Activated T-helper 1 cell treated with anti-CD3 and anti-CD28 coated beads, Interleukin-2, amount 50 U/mL, for 16 hours (primary cell): ENCODE measurements at places on chromosomes 7 and 10.

GRCh38 chr7:132403465-132404110 is 172.7 kb downstream of the PLXNA4 start:
- no peak for DNase-seq

DNA sequence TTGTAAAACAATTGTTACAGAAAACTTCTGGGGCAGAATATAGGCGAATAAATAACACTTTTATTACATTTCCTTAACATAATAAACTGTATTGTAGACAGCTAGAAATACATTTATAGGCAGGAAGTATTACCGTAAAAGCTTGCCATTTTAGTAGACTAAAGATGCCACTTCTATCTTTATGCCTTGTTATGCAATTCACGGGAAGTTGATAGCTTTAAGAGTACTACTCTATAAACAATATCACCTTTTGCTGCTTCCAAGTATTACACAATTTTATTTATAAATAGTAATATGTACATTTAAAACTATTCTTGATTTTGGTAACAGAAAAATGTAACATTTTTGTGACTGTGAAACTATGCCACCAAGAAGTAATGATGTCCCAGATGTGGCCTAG is 37.9 kb downstream of the PALS2 start:
- DNase-seq, result no peak

- DNase-seq, result no peak
Measured at GRCh38 chr10:52308251-52309031, 5.6 kb upstream of the DKK1 start.

DNA sequence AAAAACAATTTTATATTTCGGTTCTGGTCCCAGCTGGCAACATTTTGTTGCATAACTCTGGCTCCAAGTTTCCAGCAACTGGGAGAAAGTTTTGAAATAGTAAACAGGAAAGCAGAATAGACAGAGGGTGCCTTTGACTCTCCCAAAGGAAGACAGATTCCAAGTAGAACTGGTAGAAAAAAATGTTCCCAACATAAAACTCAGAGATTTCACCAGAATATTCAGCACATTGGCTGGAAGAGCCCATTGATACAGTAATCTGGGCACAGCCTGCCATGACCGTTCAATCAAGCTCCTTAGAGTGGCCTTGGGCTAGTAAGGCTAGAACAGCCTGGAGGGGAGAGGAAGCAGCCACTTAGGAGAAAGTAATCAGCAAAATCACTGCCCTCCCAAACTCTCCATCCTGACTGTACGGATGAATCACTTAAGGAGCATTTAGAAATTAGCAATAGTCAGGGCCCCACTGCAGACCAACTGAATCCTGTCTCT is 120.4 kb downstream of the CUBN start:
- no peak for DNase-seq

GRCh38 chr7:157125376-157126223 is 13.1 kb upstream of the UBE3C start:
- DNase-seq, result no peak

GRCh38 chr10:52814506-52814905 is 41.9 kb upstream of the MBL2 start:
- DNase-seq, result no peak

GRCh38 chr10:28768227-28768626 is 90.9 kb downstream of the BAMBI start:
- no peak for DNase-seq

DNA sequence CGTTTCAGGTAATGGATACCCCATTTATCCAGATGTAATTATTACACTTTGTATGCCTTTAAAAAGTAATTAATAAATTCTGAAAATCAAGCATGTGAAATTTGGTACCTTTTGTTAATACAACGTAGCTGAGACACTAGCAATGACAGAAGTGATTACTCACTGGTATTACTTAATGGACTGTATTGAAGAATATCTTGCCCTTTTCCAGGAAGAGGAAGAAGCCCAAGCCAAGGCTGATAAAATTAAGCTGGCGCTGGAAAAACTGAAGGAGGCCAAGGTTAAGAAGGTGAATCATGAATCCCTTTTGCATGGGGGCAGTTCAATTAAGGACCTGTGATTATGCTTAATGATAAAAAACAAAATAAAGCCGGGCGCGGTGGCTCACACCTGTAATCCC is 64.8 kb downstream of the APBB1IP start:
- no peak for DNase-seq

- no peak for DNase-seq
Measured at GRCh38 chr10:109166935-109167334, 756.4 kb downstream of the XPNPEP1 start.

GRCh38 chr7:93535616-93536015 is 38.9 kb downstream of the CALCR start:
- no peak for DNase-seq

DNA sequence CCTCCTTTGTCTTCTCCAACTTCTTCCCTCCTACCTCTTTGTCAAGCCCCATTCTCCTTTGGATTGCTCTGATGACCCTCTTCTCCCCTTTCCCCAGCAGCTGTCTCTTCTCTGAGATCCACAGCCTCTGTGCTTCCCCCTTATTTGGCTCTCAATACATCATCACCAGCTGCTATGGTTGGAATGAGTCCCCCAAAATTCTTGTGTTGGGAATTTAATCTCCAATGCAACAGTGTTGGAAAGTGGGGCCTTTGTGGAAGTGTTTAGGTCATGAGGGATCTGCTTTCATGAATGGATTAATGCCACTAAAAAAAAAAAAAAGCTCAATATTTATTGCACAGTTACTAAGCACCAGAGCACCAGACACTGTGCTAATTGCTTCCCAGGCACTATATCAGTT is 39.2 kb upstream of the FRMD4A start:
- DNase-seq, result no peak

DNA sequence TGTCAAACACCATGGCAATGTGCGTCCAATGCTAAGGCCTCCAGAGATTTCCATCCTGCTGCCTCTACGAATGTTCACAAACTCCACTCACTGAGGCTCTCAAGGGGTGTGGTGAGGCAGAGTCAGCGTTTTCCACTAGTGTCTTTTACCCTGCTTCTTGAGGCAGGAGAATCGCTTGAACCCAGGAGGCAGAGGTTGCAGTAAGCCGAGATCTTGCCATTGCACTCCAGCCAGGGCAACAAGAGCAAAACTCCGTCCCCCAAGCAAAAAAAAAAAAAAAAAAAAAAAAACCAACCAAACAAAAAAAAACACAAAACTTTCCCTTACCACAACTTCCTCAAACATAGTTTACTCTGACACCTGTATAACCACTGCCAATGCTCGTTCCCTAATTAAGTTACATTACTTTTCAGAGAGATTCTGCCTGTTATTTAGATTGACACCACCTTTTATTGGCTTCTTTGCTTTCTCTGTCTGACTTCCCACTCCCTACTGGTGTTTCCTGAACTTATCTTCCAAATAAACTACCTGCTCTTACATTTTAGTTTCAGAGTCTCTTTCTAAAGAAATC is 102.1 kb upstream of the ZNF746 start:
- DNase-seq, result no peak

GRCh38 chr10:3067859-3068179 is 471 bp downstream of the PFKP start:
- no peak for DNase-seq

DNA sequence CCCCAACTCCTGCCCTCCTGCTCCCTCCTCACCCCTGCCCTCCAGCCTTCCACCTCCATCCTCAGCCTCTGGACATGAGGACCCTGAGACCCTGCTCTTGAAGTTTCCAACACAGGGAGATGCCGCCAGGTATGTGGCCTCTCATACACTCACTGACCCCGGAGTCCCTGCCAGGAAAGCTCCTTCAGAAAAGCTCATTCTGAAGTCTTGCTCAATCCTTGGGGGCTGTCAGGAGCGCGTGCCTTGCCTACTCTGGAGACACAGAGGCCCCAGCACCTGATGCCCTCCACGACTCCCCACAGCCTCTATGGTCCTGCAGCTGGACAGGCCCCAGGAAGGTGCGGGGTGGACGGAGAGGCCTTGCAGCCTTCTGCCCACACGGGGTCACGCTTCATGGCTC is 11.0 kb downstream of the NUDT1 start:
- no peak for DNase-seq

- DNase-seq, result no peak
Measured at GRCh38 chr7:5701085-5701914, 80.2 kb downstream of the RNF216 start.

DNA sequence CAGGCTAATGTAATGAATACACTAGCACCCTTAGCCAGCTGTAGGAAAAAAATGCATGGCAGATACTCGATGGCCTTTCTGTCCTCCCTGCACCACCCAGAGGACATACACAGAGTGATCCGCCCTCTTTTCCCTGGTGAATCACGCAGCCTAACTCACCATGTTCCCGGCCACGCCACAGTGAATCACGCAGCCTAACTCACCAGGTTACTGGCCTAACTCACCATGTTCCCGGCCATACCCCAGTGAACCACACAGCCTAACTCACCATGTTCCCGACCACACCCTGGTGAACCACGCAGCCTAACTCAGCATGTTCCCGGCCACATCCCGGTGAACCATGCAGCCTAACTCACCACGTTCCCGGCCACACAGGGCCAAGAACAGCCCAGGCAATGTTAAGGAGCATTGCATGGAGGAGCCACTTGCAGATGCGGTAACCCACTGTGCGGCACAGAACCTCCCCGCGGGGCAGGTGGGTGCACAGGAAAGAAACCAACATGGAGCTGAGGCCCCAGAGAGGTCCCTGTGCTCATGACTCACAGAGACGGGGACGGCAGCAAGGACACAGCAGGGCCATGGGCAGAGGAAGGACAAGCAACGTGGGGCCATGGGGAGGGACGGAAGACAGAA is 508.5 kb downstream of the DNAJB6 start:
- DNase-seq, result no peak

- no peak for DNase-seq
Measured at GRCh38 chr7:51139796-51140195, 176.8 kb downstream of the COBL start.

GRCh38 chr10:123554656-123555055 is 111.5 kb upstream of the GPR26 start:
- DNase-seq, result no peak

GRCh38 chr10:133295426-133296320 is 13.0 kb downstream of the TUBGCP2 start:
- DNase-seq, result no peak

GRCh38 chr10:133309720-133310398 is 1.1 kb downstream of the ZNF511 start:
- no peak for DNase-seq

DNA sequence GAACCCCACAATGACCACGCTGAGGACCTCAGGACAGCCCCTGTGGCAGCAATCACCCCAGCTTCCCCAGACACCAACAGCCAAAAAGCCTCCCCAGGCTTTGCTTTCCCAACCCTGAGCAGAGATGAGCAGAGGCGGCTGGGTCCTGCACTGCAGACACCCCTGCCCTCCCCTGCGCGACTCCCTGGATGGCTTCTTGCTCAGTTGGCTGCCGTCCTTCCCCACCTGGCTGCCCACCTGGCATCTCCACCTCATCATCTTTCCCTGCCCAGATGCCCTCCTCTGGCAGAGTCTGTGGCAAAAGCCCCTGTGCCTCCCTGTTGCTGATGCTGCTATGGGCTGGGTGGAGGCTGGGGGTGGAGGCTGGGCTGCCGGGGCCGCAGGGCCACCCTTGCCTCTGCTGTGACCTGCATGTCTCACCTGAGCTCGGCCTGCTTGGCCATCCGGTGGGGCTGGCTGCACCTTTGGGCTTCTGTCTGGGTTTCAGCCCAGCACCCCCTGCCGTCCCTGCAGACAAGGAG is 567.7 kb downstream of the TCERG1L start:
- no peak for DNase-seq

DNA sequence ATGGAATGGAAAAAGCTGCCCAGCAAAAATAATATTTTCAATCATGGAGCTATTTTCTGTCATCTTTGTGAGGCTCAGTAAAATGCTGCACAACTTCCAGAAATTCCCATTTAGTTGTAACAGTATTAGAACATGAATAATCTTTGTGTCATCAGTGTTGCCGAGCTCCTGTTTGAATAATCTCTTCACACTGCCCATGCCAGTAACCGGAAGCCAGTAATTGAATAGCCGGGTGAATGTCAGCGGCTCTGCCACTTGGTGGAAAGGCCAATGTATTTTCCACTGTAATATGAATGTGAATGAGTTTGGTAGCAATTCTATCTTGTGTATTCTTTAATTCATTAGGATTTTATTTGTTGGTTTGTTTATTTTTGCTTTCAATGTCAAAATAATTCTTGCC is 172.5 kb upstream of the INSYN2A start:
- no peak for DNase-seq

DNA sequence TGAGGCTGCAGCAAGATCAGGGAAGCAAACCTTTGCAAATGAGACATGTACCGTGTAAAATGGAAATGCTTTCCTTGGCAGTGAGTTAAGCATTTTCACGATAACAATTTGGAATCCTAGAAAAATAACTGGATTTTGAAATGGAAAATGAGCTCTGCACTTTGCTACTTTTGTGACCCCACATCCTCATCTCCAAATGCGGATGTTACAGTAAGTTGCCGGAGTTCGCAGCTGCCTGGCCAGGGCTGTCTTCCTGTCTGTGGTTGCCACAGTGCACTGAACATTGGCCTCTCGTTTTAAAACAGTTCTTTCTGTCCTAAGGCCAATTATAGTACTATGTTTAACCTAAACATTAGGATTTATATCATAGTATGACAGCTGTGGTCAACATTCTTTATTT is 136.2 kb upstream of the FZD8 start:
- no peak for DNase-seq

- no peak for DNase-seq
Measured at GRCh38 chr10:8023851-8024250, 30.6 kb upstream of the GATA3 start.

DNA sequence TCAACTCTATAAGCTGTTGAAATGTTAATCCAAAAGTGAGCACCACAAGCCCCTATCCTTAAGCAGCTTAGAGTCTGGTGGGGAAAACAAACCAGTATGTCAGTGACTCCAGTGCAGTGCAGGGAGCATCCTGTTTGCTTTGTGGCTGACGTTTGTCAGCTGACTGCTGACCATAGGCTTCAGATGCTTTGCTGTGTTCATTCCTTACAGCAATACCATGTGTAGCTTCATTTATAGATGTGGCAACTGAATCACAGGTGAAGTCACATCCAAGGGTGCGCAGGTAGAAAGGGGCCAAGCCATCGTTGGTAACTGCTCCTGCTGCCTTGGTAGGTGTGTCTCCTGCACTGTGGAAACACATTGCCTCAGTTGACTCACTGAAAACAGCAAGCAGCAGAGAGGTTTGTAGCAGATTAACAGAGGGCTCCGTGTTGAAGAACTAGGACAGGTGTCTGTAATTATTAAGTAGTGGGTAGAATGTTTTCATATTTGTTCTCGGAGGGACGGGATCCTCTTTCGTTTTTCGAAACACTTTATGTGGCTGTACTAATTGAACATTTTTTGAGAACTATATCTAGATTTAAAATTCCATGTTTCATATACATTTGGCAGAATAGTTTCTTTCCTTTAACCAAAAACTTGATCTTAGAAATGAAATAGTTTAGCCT is 2.0 kb downstream of the INSIG1 start:
- DNase-seq, result no peak

- no peak for DNase-seq
Measured at GRCh38 chr10:129868449-129869035, 95.5 kb downstream of the EBF3 start.
